ENCODE measurements at places on chromosomes 6 and 20. TPM values are rescaled to one million over a fixed set of nuclear protein-coding genes. Genes with fewer than 3 reads are reported as not detected.

CDH4 gene
- total RNA-seq = under 0.01 TPM

GPR63 gene
- 0.98 TPM for total RNA-seq

TRIM15 gene
- 0.33 TPM for total RNA-seq

MLIP gene
- 4.5 TPM for total RNA-seq

SLC25A27 gene
- 27.0 TPM for total RNA-seq

KIF13A gene
- 40.0 TPM for total RNA-seq

F13A1 gene
- 357 TPM for total RNA-seq

C6orf120 gene
- 29.5 TPM for total RNA-seq

FLRT3 gene
- 6.2 TPM for total RNA-seq

RNF39 gene
- 40.0 TPM for total RNA-seq

GLYATL3 gene
- total RNA-seq = not detected

SFTA2 gene
- not detected for total RNA-seq

PARD6B gene
- total RNA-seq = 1.4 TPM

MLN gene
- not detected for total RNA-seq

NOX3 gene
- total RNA-seq = not detected

SALL4 gene
- total RNA-seq = 0.32 TPM

TINAG gene
- not detected for total RNA-seq

CST4 gene
- total RNA-seq = not detected

PLG gene
- total RNA-seq = not detected

SYCP2 gene
- total RNA-seq = 12.5 TPM

FOXS1 gene
- not detected for total RNA-seq

PACSIN1 gene
- total RNA-seq = not detected

GRIK2 gene
- 3.7 TPM for total RNA-seq

RNF144B gene
- 24.8 TPM for total RNA-seq

FRK gene
- 5.9 TPM for total RNA-seq

SLC17A2 gene
- total RNA-seq = not detected

TRIM38 gene
- total RNA-seq = 11.8 TPM

CTCFL gene
- total RNA-seq = not detected

TREML1 gene
- total RNA-seq = 1.3 TPM

DUSP22 gene
- 55.6 TPM for total RNA-seq

BAK1 gene
- total RNA-seq = 7.0 TPM

C2 gene
- 54.2 TPM for total RNA-seq

PDYN gene
- total RNA-seq = not detected

HSD17B8 gene
- 17.0 TPM for total RNA-seq

CCN6 gene
- not detected for total RNA-seq

Data from breast epithelium (tissue), 4 donors.